Anterior cingulate cortex (tissue), 58 donors: ENCODE measurements at places on chromosomes 5 and 9.

GRCh38 chr9:128558431-128559310 lies 6.3 kb downstream of the SPTAN1 start:
- DNase-seq, result peak; percentile 90

DNA sequence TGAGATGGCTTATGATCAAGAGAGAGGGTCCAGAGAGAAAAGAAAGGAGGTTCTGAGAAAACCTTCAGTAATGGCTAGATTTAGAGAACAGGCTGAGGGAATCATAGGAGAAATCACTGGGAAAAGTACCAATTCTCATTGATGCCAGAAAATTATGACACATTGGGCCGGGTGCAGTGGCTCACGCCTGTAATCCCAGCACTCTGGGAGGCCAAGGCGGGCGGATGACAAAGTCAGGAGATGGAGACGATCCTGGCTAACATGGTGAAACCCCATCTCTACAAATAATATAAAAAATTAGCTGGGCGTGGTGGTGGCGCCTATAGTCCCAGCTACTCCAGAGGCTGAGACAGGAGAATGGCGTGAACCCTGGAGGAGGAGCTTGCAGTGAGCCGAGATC lies 29.5 kb upstream of the PLIN2 start:
- no peak for DNase-seq

- no peak for DNase-seq
Measured at GRCh38 chr9:17398350-17398749, 180.5 kb upstream of the SH3GL2 start.

- DNase-seq, result no peak
Measured at GRCh38 chr5:79074641-79075040, 5.1 kb downstream of the BHMT2 start.

GRCh38 chr9:852539-852938 lies 11.0 kb downstream of the DMRT1 start:
- no peak for DNase-seq

- no peak for DNase-seq
Measured at GRCh38 chr9:131997779-131998178, 81.9 kb downstream of the MED27 start.

- DNase-seq, result no peak
Measured at GRCh38 chr5:82151662-82152061, 126.5 kb downstream of the RPS23 start.

DNA sequence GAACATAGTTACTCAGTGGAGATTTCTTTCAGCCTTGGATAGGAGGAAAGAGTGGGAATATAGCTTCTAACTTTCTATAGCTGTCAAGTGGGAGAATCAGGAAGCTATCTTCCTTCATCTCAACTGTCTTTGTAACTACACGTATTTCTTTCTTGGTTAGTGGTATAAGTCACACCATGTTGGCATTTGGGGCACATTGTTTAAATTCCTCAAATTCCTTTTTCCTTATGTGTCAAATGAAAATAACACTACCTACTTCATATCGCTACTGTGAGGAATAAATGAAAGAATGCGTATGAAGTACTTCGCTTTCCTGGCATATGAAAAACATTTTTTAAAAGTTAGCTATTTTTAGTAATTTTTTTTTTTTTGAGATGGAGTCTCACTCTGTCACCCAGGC lies 1082.5 kb upstream of the WWC1 start:
- no peak for DNase-seq

DNA sequence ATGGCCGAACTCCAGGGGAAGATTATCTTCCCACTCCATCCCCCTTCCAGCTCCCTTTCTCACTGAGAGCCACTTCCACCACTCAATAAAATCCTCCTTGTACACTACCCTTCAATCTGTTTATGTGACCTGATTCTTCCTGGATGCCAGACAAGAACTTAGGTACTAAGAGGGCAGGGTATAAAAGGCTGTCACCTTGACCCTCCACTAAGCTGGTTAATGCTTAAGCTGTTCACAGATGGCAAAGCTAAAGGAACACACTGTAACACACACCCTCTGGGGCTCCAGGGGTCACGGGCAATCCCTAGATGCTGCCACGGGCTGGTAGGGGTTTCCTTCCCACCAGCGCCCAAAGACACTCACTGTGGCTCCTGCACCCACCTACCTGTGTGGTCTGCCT lies 58.6 kb upstream of the IL6ST start:
- no peak for DNase-seq

DNA sequence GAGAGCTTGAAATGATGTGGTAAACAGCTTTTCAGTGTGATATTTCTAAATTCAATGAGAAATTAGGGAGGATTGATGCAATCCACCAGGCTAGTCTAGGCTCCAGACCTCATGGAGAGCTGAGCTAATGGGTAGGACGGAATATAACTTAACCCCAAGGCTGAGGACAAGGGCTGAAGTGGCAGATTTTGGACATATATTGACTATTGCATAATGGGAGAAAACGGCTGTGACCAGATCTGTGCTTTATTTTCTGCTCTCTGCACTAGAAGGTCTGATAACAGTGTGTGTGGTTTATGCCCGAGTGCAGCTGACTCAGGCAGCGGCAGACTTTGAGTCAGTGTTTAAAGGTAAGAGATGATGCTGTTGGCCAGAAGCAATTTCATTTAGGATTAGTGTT lies 70.6 kb downstream of the ACTBL2 start:
- no peak for DNase-seq

DNA sequence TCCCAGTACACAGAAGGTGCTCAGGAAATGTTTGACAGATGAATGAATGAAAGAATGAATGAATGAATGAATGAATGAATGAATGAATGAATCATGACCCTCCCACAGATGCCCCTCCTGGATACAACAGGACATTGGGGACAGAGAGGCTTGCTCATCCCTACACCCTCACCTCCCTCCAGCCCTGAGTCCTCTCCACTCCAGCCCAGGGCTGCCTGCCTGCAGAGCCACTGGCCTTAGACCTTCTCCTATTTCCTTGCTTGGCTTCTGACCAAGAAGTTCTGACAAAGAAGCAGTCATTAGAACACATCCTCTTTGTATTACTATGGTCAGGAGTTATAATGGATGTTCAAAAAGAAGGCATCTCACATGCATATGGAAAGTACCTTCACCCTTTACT lies 240.7 kb upstream of the DAPK1 start:
- DNase-seq, result no peak

DNA sequence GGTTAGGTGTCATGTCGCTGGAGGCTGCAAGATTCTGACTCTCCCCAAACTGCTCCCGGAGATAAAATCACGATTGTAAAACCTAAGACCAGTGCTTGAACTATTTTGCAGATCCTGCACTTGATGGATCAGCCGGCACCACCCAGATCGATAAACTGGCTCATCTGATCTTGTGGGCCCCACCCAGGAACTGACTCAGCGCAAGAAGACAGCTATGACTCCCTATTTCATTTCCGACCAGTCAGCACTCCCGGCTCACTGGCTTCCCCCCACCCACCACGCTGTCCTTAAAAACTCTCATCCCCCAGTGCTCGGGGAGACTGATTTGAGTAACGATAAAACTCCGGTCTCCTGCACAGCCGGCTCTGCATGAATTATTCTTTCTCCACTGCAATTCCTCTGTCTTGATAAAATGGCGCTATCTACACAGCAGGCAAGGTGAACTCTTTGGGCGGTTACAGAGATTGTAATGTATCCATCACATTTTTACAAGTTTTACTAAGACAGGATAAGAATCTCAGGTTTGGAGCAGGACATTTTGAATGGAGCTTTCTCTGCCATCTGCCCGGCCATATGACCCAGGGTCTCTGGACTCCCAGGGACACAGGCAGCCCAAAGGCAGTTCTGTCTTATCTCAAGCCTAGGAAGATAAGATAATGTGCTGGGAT lies 10.6 kb upstream of the PPP1R26 start:
- DNase-seq, result no peak
